ENCODE measurements at places on chromosomes 5 and 9.

- no peak for DNase-seq
Measured at GRCh38 chr5:39794513-39795210, 369.9 kb upstream of the DAB2 start.

- peak; percentile 30 for DNase-seq
Measured at GRCh38 chr5:79702606-79703380, 13.2 kb downstream of the CMYA5 start.

DNA sequence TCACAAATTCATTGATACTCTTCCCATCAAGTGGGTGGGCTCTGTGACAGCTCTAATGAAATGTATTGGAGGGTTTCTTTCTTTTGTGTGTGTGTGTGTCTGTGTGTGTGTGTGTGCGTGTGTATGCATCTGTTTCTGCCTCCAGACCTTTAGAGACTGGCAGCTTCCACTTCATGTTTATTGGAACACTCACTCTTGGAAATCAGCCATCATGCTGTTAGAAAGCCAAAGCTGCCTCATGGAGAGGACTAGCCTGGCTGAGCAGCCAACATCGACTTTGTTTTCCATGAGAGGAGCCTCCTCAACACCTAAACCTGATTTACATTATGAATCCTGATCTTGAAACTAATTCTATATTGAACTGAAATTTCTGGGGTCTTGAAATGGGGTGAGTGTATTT lies 128.5 kb upstream of the FAM174A start:
- DNase-seq, result no peak

DNA sequence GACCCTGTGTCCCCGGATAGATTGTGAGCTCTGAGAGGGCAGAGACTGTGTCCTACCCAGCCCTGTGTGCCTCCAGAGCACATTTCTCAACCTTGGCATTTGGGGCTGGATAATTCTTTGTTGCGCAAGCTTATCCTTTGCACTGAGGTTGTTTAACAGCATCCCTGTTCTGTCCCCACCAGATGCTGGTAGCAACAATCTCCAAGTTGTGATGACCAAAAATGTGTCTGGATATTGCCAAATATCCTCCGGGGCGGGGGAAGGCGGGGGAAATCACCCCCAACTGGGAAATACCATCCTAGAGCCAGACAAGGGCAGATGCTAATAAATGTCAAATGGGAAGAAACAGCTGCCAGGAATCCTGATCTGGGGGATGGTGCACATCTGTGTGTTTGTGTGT lies 24.0 kb upstream of the TNIP1 start:
- no peak for DNase-seq

- no peak for DNase-seq
Measured at GRCh38 chr9:110825950-110826349, 157.4 kb downstream of the MUSK start.

GRCh38 chr9:99221621-99222415 lies at the start of the genes ALG2 and SEC61B:
Gene ALG2 (minus strand): TSS chr9:99221942. CDS start chr9:99221894, 48 bp downstream.
Gene SEC61B (plus strand): TSS chr9:99222282. CDS start chr9:99222364, 82 bp downstream.
- DNase-seq, result peak; percentile 90

- no peak for DNase-seq
Measured at GRCh38 chr9:98563988-98564387, 144.7 kb downstream of the GABBR2 start.

- no peak for DNase-seq
Measured at GRCh38 chr5:147437161-147437596, 72.7 kb downstream of the DPYSL3 start.

All from HuH-7.5 (cell line).